ENCODE measurements at places on chromosomes 4 and X.

- DNase-seq: no peak
Measured at GRCh38 chr4:83370640-83370906, 35.9 kb upstream of the HPSE start.

DNA sequence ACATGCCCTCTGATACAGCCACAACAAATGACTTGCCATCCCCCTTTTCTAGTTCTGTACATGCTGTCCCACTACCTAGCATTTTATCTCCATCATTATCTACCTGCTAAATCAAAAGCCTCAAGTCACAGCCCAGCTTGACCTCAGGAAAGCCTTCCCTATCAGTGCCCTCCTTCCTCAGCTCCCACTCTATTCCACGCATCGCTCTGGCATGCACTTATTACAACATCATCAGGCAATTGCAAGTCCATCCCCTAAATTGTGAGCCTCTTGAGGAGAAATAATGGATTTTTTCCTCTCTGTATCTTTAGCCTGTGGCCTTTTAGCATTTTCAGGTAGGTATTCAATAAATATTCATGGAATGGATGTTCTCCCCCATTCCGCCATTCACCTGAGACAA lies 5.7 kb downstream of the ARL13A start:
- DNase-seq: no peak

DNA sequence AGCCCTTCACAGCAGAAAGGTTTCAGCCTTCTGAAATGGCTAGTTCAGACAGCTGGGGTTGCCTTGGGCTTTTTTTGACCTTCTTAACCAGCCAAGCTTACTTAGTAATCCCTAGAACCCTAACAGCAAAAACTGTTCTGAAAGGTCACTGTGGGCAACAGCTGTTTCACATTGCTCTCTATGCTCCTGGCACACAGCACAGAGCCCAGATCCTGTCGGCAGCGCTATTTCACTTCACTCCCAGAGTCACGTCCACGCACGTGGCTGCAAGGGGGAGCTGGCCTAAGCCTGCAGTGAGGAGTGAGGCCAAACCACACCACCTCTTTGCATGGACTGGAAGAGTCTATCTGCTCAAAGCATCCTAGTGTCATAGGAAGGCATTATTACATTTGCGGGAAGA lies 32.0 kb upstream of the STS start:
- no peak for DNase-seq

- DNase-seq: no peak
Measured at GRCh38 chr4:75922588-75922987, 18.2 kb downstream of the NAAA start.

GRCh38 chr4:22884157-22884556 lies 191.4 kb downstream of the GBA3 start:
- no peak for DNase-seq
